Activated CD4-positive, alpha-beta T cell treated with anti-CD3 and anti-CD28 coated beads, Interleukin-2, amount 50 U/mL, for 16 hours (primary cell): ENCODE measurements at places on chromosomes 5 and 9.
A peak's percentile ranks its signal among the peaks of the same experiment; 100 is the strongest.

- DNase-seq: no peak
Observed at GRCh38 chr5:69046375-69046957, 47.3 kb upstream of the SLC30A5 start.

DNA sequence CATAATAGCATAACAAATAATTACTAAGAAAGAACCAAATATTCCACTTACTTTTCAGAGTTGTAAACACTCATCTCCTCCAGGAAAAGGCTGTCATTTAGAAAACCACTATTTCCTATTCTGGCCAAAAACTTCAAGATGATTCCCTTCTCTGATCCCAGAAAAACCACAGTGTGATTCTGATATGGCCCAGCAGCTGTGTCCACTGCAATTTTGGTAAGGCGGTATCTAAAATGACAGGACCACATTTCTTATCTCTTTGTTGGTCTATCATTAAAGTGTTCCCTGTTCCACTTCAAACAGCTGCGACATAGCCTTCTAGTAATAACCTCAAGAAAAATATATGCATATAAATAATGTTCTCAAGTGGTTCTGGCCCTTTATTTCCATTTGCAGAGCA lies 96.1 kb downstream of the SEMA6A start:
- DNase-seq: no peak

GRCh38 chr5:145543968-145544367 lies 291.2 kb downstream of the PRELID2 start:
- DNase-seq: no peak

DNA sequence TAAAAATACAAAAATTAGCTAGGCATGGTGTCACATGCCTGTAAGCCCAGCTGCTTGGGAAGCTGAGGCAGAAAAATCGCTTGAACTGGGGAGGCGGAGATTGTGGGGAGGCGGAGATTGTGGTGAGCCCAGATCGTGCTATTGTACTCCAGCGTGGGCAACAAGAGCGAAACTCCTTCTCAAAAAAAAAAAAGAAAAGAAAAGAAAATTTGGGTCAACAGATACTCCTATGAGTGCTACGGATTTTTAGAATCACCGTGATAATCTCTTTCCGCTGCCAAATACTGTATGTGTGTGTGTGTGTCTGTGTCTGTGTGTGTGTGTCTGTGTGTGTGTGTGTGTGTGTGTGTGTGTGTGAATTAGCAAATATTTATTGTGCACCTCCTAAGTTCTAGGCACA lies 64.4 kb downstream of the ARRDC3 start:
- no peak for DNase-seq

- DNase-seq: peak; percentile 46
Observed at GRCh38 chr9:120742951-120743416, 28.7 kb upstream of the MEGF9 start.

- DNase-seq: no peak
Observed at GRCh38 chr9:38294220-38294960, 98.1 kb upstream of the ALDH1B1 start.

DNA sequence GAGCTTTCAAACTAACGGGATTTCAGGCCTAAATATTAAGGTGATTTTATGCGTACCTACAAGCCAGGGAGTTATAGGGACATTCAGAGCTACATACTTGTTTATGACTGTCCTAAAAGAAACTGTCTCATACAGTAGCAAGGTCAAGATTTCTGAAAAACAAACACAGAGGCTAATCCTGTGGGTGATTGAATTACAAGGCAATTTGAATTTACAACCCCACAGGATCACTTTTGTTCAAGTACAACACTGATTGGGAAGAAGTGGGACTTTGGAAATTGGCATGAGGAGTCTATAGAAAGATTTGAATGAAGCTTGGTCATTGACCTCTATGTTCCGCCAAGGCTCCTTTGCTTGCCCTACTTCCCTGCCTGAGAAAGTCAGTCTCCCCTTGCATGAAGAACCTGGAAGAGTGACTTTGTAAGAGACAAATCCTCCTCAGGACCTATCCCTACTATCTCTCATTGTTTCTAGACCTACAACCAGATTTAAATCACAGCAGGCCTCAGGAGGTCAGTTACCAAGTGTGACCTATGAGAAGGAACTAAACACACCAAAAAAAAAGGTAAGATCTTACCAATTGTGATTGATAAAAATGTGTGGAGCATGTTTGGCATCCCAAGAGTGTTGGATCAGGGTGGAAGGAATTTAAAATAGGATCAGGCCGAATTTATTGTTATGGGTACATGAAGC lies 38.4 kb upstream of the CDC42SE2 start:
- DNase-seq: no peak

- peak; percentile 61 for DNase-seq
Observed at GRCh38 chr9:121369595-121370265, at the start of gene STOM. Gene STOM, minus strand, starts transcription at chr9:121370250. Its CDS starts 63 bp downstream, at chr9:121370187.

- DNase-seq: no peak
Observed at GRCh38 chr5:173643964-173644363, 27.5 kb upstream of the BOD1 start.

DNA sequence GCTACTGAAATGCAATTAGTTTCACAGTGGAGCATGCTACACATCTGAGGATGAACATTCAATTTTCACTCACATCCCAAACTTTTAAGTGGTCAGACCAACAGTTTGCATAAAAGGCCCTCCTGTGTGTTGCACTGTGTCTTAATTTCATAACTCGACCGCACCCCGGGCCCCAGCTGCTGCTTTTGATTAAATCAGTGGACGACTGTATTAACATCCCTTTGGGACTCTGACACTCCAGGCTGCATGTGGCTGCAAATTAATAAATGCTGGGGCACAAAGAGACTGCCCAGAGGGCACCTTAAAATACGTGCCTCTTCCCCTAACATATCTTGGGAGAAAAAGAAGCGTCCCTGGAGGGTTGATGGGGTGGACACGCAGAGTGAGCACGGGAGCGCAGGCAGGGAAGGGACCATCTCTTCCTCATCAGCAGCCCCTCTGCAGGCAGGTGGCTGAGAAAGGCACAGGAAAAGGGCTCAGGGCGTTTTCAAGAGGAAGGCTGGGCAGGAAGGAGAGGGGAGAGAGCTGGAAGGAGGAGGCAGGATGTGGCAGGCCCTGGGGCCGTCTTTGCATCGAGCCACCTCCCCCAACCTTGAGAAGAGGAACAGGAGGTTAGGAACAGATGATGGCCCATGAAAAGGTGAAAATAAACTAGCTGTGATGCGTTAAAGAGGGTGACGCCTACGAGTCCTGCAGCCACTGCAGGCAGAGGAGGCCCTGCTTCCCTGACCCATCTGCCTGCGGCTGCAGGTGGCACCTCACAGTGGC lies 18.6 kb downstream of the MED10 start:
- peak; percentile 14 for DNase-seq

DNA sequence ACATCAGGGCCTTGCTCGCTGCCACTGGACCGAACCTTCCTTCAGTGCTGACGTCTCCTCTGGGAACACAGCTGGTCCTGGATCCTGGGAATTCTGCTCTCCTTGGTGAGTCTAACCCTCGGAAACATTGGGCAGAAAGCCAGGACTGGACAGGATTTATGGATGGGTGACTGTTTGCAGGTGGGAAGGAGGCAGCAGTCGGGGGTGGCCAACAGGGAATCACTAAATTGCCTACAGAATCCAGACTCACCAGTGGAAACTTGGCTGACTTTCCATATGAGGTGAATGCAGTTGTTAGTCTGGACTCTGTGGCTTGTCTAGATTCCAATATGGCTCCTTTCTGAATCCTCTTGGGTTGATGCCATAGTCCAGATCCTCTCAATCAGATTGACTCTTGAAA lies 203.1 kb downstream of the SAXO1 start:
- no peak for DNase-seq

DNA sequence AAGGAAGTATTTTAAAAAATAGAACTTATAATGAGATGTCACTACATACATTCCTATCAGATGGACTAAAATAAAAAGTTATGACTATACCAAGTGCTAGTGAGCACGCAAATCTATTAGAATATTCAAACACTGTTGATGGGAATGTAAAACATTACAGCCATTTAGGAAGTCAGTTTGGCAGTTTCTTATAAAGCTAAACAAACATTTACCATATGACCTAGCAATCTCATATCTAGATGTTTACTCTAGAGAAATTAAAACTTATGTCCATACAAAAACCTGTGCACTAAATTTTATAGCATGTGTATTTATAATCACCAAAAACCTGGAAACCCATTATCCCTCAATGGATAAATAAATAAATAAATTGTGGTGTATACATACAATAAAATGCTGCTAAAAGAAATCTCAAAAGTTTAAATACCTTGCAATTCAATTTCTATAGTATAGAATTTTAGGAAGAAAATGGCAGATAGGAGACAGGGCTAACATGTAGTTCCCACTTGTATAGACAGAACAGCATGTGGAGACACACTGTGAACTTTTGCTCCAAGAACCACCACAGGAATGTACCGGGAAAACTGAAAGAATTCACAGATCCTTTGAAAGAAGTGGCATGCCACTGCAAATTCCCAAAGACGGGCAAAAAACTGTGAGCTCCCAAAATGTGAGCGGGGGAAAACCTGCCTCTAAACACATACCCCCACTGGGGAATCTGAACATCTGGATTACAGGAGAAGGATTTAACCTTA lies 174.6 kb upstream of the SPEF2 start:
- DNase-seq: no peak

- peak; percentile 22 for DNase-seq
Observed at GRCh38 chr9:87243602-87244001, 254.1 kb upstream of the DAPK1 start.

DNA sequence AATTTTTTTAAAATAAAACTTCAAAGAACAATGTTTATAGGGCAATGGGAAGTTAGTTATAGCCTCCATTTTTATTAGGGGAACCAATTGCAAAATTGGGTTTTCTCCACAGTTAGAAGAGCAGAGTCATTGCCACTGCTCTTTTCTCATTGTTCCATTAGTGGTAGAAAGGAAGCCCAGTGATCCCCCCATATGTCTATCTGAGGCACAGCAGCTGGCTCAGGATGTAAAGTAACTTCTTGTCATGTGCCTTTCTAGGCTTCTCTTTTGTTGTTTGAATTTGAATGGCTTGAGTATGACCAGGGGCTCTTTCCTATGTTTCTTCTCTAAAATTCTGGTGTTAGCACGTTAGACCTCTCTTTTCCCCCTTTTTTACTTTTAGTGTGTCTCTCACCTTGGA lies 61.2 kb downstream of the UBAP1 start:
- no peak for DNase-seq

DNA sequence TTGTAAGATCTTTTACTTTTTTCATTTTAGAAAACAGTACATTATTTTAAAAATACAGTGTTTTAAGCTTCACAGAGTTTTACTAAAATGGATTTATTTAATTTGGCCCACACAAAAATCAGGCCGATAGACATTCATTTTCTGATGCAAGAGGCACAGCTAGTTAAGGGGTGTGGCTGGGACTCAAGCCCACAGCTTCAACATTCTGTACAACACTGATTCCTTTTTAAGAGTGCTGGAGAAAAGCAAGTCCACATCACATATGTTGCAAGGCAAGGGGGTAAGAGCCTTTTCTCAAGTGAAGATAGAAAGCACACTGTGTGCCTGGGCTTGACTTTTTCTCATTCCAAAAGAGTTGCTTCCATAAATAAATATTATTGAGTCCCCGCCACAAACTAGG lies 195.9 kb downstream of the RFK start:
- no peak for DNase-seq

GRCh38 chr5:19767987-19768386 lies 220.0 kb downstream of the CDH18 start:
- no peak for DNase-seq

DNA sequence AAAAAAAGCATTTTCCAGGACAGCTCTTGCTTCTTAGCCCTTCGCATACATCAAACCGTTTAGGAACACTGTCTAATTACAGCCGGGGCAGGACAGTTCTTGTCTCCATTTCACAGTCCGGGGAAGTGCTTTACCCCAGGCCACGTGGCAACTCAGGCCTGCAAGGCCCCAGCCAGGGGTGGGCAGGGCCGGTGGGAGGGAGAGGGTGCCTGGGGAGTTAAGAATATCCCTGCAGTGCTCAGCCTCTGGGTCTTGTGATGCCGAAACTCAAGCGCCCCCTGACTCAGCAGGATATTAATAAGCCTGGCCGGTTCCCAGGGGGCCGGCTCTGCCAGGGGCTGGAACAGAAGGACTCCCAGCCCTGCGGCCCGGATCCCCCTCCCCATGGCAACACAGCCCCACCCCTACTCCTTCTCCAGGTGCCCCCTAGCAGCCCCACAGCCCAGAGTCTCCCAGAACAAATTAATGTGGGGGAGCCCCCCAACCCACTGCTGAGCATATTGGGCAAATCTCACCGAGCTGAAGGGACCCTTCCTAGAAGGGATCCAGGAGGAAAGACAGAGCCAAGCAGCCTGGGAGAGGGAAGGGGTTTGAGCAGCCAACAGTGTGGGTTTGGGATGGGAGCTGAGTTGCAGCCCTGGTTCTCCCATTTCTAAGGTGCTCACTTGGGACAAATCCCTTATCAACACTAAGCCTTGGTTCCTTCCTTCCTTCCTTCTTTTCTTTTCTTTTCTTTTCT lies 45.3 kb downstream of the PLPP7 start:
- no peak for DNase-seq

GRCh38 chr9:105957830-105958229 lies 263.5 kb downstream of the TMEM38B start:
- no peak for DNase-seq

GRCh38 chr5:29994519-29994918 lies 1199.0 kb upstream of the CDH6 start:
- DNase-seq: no peak

DNA sequence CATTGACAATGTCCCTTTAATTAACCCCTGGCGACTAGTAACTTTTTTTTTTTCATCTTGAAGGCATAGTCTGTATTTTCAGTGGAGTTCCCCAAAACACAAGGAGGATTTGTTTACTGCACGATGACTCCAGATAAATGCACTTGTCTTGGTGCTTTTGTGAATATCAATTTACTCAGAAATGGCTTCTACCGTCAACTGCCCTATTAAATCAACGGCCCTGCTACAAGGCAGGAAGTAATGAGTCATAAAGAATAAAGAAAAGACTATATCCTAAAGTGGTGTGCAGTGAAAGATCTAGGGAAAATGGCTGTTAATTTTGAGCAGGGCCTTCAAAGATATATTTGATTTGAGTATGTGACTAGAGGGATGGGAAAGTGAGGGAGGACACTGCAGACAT lies 388.3 kb upstream of the CHD1 start:
- DNase-seq: no peak

DNA sequence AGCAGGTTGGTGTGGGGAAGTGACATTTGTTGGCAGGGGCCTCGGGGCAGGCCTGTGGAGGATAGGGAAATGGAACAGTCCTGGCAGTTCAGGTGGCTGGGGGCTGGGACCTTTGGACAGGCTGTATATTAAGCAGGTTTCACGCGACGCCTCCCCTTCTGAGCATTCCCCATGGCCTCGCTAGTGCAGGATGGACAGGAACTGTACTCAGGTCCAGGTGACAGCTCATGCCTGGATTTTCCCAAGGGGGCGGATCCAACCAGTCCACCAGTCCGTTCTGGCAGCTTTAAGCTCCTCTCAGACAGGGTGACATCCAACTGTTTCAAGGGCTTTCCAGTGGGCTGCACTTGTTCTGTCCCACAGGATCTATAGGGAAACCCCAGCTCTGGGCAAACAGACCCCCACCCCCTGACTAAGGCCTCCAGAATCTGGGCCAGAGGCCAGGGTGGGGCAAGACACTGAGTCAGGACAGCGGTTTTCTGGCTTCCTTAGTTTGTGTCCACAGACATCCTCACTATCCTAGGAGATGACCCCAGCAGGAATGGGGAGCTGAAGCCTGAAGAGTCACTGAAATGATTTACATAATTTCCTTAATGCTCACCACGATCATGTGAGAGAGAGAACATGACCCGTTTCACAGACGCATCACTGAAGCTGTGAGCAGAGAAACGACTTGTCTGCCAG lies 20.9 kb downstream of the CSF2 start:
- no peak for DNase-seq

GRCh38 chr9:133602277-133602676 lies 6.9 kb downstream of the FAM163B start:
- no peak for DNase-seq

GRCh38 chr5:8363138-8363537 lies 494.2 kb downstream of the MTRR start:
- DNase-seq: no peak
